ENCODE measurements at places on chromosomes 3 and 15.

DNA sequence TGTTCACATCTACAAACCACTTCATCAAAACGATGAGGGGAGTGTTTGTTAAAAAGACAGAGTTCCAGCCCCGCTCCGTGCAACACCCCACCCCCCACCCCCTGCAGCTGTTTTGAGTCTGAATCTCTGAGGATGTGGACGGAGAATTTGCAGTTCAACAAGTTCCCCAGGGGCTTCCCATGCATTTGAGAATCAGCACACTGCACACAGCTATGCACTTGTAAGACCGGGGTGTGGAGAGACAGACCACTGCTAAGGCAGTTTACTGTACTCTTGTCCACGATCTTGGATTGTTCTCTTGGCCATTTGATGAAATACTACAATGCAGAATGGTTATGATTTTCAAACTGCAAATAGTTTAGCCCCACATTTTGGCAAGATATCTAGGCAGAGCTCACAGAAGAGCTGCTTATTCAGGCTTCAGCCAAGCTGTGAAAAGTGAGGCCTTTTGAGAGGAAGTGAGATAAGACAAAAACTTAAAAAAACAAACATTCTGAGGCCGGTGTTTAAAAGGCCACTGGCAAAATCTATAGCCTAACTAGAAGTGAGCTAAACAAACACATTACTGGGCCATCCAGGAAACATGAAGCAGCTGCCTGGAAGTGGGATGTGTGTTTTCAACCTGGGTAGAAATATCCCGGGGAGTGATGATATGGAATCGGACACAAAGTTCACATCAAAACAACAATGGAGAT lies 308.2 kb upstream of the ADAMTS9 start:
- no peak overlapping the region for H3K27ac ChIP-seq
- no peaks in the 10 kb centered on the region for H3K27me3 ChIP-seq
- DNase-seq = peak; percentile 39
- H3K4me3 ChIP-seq = no peak overlapping the region
- H3K36me3 ChIP-seq = no peaks in the 10 kb centered on the region

DNA sequence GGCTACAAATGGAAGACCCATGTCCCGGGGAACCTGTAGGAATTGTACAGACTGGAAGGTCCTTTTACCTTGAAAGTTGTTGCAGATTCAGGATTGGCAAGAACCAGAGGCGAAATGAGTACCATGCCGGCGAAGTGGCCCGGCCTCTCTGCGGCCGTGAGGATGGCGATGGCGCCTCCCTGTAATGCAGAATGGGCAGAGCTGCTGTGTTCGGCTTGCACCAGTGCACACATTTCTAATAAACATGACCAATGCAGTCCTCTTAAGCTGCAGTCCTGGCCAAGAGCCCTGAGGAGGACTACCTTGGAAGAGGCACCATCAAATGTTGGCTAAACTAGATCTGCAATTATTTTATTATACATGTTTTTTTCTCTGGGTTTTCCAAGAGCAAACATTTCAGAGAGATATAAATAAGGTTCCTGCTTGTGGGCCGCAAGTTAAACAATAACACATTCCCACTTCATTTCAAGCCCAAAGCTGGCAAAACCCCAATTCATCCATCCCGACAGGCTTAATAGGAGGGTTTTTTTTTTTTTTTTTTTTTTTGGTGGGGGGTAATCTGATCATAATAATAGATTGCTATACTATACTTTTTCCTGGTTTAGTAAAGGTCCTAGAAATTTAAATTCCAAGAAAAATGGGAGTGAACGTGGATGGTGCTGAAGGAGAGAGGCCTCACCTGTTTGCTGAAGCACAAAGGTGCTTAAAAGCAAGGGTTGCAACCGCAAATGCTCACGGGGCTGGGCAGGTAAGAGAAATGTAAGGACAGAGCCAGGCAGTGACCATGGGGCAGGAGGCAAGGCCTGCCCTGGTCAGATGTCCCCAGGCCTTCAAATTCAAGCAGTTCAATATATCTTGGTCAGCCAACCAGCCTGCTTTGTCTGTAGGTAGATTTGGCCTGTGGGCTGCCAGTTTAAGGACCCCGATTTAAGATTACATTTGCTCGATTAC lies 48.5 kb downstream of the ABTB1 start:
- H3K4me3 ChIP-seq = no peak overlapping the region
- no peak overlapping the region for H3K27ac ChIP-seq
- H3K27me3 ChIP-seq = no peaks in the 10 kb centered on the region
- DNase-seq = peak; percentile 68
- H3K4me1 ChIP-seq = peaks cover 45% of the 10 kb centered on the region
- H3K36me3 ChIP-seq = no peaks in the 10 kb centered on the region

GRCh38 chr15:25790000-25790660 lies 73.0 kb downstream of the ATP10A start:
- H3K27ac ChIP-seq = peak overlapping the region; percentile 78
- peak; percentile 61 for DNase-seq
- peaks cover 3% of the 10 kb centered on the region for H3K4me1 ChIP-seq

DNA sequence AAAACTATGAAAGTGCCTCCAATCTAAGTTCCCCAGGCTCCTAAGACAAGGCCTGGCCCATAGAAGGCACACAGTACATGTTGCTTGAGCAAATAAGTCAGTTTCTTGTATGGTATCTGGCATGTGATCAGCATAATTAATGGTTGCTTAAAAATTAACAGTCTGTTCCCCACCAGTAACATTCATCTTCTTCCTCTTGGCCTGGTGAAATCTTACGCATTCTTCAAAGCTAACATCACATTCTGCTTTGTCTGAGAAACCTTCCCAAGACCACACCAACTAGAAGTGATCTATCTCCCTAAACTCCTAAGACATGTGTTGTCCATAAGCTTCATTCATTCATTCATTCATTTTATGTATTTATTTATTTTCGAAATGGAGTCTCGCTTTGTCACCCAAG lies 48.1 kb downstream of the LIPC start:
- no peaks in the 10 kb centered on the region for H3K36me3 ChIP-seq
- H3K27ac ChIP-seq = no peak overlapping the region
